K562 (cell line): ENCODE measurements at places on chromosomes 6 and 20. TPM values are rescaled to one million over a fixed set of nuclear protein-coding genes. Genes with fewer than 3 reads are reported as not detected.

GRCh38 chr20:50415516-50416268, 94.5 kb upstream of the PTPN1 start:
- no peak for DNase-seq

The ISM1 gene
- total RNA-seq, result not detected in 2 replicates

GRCh38 chr20:13694420-13695150, 55.9 kb upstream of the TASP1 start:
- DNase-seq, result no peak

DNA sequence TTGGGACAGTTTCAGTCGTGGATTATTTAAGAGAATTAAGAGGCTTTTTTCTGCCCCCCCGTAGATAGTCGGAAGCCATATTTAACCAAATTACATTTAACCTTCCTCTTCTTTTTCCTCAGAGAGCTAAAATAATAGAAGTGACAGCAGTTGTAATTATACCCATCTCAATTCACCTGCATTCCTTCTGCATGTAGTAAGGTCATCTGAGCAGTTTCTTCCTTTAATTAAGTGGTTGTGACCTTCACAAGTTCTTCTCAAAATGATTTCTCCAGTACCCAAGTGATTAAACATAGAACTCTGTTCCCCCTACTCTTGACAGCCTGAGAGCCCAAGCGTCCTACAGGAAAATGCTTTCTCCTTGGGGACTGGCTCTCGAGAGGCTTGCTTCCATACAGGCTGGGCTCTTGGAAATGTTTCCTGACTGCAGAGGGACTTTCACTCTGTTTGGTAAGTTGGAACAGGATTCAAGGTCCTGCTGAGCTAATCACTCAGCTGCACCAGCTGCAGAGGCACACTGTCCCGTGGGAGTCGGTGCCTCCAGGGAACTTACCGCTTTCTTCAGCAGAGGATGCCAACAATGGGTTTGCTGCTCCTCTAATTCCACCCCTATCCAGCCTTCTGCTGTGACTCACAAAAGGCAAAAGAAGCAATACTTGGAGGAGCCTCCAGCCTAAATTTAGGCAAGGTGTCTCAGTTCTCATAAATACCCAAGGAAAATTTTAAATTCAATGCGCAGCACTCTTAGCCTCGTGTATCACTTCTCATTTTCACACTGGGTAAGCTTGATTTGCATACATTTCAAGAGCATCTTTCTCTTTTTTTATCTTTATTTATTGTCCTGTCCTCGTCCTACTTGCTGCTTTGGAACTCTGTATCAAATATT, 414.9 kb downstream of the KIF16B start:
- no peak for DNase-seq

The CLVS2 gene
- total RNA-seq, result 0.13 TPM in 1 of 2 replicates, not detected in the other

The MYL9 gene
- 3.2 TPM in 2 replicates for total RNA-seq

The ATP6V1G2 gene
- 0.47 and 0.49 TPM in 2 replicates for total RNA-seq

DNA sequence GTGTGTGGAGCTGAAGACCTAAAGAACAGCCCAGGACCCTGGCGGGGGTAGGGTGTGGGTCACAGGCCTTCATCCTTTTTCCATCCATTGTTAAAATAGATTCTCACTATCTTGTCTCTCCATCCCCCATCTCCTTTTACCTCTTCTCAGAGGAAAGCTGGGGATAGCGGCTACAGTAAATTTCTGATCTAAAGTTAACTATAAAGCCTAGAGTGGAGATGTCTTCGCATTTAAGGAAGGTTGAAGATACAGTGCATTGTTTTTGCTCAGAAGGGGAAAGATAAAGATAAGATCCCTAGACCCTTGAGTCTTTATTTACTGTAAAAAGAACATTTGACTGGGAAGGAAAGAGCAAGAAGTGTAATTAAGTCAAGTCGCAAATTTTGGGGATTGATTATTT, 8.6 kb downstream of the FOXA2 start:
- no peak for DNase-seq

GRCh38 chr20:51134405-51134804, 111.5 kb upstream of the KCNG1 start:
- DNase-seq, result no peak

The LY6G5C gene
- 0.60 and 0.74 TPM in 2 replicates for total RNA-seq

The CALHM6 gene
- not detected in 2 replicates for total RNA-seq

- no peak for DNase-seq
Measured at GRCh38 chr6:150195996-150196417, 53.2 kb downstream of the PPP1R14C start.

GRCh38 chr6:131103296-131103695, 32.0 kb upstream of the AKAP7 start:
- no peak for DNase-seq

The TRAPPC3L gene
- total RNA-seq, result not detected in 2 replicates

The SPTLC3 gene
- not detected in 2 replicates for total RNA-seq

The MRPL2 gene
- total RNA-seq, result 254 and 262 TPM in 2 replicates
